ENCODE measurements at places on chromosomes 7 and 10.

DNA sequence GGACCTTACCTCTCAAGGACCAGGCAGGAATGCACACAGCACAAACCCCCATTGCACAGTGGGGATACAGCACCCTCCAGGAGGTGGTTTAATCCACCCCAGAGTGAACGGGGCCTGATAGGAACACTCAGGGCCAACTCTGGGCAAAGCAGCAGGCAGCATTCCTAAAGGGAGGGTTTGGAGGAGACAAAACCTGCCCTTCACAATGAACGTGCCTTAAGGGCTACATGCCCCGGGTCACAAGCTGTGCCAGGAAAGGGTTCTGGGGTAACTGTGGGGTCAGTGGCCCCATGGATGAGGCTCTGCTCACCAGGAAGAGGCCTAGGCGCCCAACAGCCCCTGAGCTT, 1.1 kb downstream of the GPRIN2 start:
- no peak for DNase-seq

- DNase-seq: peak; percentile 16
Measured at GRCh38 chr7:74449809-74450397, 3.8 kb upstream of the GTF2IRD1 start.

- no peak for DNase-seq
Measured at GRCh38 chr10:127392351-127393235, 156.5 kb upstream of the NPS start.

GRCh38 chr7:54485044-54485443, 57.1 kb upstream of the VSTM2A start:
- DNase-seq: no peak

GRCh38 chr10:56728349-56728748, 367.3 kb upstream of the ZWINT start:
- no peak for DNase-seq

DNA sequence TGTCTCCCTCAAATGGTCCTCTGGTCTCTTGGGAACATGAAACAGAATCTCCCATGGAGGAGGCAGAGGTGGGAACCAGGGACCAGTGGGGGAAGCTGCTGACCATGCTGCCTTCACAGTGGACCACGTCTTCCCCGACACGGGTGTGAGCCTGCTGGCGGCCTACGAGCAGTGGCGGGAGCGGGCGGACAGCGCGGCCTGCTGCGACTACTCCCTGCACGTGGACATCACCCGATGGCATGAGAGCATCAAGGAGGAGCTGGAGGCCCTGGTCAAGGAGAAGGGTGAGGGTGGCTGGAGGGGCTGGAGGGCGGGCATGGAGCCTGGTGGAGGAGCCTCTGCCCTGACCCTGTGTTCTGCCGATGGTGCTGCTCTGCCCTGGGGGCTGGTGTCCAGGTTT, 8.0 kb downstream of the DPYSL4 start:
- no peak for DNase-seq

GRCh38 chr10:69406302-69406811, 10.4 kb downstream of the TACR2 start:
- DNase-seq: no peak

DNA sequence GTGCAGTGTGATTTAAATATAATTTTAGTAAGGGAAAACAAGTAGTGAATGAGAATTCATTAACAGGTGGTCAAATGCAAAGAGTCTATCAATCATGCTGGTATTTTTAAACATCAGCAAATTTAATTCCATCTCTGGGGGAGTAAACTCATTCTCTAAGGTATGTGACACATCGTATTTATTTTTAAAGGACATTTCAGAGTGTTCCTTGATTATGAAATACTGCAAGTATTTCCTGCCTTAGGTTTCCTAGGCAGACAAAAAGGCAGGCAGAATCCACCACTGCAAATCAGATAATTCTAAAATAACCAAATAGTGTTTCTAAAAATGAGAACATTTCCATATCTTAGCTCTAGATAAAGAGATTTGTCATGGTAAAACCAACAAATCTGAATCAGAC, 193.8 kb downstream of the LRRTM3 start:
- DNase-seq: no peak

DNA sequence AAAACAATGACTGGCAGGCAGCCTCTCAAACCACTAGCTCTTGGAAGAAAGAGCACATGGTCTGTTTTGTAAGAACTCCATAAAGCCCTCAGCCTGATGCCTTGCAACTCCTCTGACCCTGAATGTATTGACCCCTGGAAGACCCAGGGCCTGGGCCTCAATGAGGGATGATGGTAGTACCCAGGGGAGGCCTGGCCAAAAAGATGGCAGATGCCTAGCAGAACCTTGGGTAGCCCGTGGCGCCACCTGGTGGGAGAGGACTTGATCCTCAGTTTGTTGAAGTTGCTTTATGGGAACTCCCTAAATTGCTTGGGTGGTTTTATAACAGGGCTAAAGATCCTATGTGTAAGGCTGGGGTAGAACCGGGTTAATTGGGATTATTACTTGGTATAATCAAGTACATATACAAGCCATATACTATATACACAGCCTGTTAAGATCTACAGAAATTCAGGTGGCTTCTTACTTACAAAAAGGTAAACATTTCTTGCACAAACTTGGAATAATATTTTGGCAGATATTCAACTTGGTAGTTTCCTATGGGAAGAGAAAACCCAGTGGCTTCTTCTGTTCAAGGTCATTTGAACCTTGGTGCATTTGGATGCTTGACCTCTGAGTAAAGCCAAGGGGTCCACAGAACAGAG, 95.8 kb upstream of the CACUL1 start:
- peak; percentile 27 for DNase-seq

DNA sequence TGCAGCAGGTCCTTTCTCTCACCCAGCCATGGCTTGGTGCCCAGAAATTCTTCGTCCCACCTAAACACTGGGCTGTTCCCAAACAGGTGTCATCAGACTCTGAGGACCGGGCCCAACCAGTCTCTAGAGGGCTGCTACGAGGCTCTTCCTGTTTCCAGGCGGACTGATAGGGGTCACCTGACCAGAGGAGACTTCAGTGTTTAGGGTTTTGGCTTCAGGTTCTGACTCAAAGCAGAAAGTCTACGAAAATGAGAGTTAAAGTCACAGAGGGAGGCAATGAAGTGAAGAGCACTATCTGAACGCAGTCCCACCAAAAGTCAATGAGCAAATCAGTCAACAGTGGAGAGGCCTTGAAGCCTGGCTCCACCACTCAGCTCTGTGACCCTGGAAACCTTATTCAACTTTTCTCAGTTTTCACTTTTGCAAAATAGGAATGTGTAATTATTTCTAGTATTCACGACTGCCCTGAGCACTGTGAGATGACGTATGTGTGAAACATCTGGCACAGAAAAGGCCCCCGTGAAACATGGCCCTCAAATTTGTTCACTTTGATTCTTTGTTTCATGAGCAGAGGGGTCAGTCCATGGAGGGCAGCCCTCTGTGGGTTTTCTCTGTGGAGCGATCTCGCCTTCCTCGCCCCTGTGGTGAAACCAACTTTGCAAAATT, 189.9 kb upstream of the PDE1C start:
- no peak for DNase-seq

DNA sequence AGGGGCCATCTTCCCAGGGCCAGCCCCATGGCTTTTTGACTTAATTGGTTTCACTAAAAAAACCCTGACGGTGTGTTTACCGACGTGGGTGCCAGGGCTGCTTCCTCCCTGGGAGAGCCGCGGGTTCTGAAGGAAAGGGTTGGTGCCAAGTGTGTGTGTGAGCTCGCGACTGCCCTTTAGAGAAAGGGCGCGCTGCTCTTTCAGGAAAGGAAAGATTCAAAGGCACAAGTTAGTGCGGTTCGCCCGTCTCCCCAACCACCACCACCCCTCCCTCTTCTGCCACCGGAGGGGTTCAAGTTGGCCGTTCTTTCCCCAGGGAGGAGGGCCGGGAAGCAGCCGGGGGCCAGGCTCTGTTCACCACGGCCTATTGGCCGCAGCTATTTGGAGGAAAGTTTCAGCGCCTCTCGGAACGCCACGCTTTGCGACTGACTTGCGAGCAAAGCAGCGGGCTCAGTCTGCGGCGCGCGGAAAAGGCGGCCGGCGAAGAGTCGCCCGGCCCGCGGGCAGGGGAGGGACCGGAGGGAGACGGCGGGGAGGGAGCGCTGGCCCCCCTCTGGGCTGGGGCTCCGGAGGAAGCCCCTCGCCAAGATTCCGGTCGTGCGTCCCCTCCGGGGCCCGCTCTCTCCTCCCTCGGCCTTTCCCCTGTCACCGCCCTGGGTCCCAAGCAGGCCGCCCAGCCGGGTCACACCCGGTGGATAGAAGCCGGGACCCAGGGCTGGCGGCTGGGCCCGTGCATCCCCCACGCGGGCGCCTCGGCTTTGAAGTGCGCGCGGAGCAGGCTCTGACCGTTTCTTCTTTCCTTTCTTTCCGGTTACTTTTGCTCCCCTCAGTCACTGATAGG, 165.9 kb upstream of the PPP1R3A start:
- DNase-seq: no peak

DNA sequence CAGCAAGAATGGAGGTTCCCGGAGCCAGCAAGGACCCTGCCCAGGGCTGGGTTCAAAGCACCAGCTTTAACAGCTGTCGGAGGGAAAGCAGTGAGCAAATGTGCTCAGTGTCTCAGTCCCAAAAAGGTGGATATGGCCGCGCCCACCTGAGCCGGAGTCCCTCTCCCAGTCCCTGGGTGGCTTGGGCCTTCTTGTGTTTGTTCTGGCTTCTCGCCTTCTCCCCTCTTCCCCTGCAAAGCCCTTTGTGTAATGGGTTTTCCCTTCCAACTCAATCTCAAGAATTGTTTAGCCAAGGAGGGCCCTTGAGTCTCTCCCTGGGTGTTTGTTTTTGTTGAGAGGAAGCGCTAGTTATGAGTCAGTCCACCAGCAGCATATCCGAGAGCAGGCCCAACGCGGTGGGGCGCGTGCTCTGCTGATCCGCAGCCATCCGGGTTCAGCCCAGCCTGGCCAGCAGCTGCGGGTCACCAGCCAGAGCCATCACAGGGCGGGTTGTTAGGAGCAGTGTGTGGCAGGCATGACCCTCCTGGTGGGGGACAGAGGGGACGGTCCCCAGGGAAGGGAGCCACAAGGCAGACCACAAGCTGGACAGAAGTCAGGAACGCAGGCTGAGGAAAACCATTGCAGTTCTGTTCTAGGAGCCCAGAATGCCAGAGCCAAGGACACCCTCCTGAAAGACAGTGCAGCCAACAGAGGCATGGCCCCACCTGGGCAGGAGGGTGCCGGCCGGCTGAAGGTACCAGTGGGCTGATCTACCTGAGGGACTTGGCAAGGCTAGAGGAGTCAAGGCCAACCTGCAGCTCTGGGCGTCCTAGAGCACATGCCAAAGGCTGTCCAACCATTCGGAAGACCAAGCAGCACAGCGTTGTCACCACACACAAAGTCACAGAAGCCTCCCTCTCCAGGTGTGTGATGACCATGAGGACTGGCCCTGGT, 21.3 kb downstream of the CALML3 start:
- no peak for DNase-seq

DNA sequence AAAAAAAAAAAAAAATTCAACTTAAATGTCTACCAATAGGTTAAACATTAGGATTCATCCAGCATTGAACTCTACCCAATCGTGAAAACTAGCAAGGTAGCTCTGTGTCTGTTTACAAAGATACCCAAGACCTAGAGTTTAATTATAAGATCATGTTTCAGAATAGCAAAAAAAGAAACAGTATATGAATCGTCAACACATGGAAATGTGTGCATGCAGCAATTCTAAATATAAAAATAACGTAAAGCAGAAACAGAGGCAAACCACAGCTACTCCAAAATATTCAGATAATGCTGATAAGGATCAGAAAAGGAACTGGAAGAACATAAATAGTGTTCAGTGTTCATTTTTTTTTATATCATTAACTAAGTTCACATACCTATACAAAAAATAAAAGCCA, 68.7 kb downstream of the AFAP1L2 start:
- DNase-seq: no peak

DNA sequence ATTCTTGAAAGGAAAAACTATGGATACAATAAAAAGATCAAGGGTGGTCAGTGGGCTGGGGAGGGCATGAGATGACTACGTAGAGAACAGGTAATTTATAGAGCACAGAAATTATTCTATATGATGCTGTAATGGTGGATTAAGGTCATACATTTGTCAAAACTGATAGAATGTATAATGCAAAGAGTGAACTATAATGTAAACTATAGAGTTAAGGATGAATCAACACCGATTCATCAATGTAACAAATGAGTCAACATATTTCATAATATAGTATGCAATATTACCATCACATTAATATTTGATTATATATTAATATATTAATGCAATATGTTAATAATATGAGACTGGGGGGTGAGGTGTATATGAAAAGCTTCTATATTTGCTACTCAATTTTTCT, 555.6 kb upstream of the POT1 start:
- DNase-seq: no peak

DNA sequence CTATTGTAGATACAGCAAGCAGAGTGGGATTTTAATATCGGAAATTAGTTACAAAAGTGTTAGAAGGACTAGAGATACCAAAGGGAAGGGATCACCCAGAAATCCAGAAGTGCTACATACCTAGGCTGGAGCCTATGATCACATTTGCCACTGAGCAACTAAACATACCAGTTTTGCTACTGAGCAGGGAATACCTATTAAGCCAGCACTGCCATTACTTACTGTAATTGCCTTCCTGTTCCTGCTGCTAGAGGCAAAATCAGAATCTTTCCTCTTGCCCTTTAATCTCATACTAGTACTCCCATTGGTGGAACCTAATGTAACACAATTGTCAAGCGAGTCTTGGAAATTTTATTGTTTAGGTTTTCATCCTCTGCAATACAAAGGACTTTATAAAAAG, 121.7 kb downstream of the ATRNL1 start:
- no peak for DNase-seq

- no peak for DNase-seq
Measured at GRCh38 chr7:13551503-13551902, 438.0 kb downstream of the ETV1 start.

- DNase-seq: no peak
Measured at GRCh38 chr7:40120020-40120419, 14.4 kb downstream of the MPLKIP start.

GRCh38 chr7:128922496-128923410, 12.2 kb upstream of the KCP start:
- DNase-seq: no peak

- DNase-seq: no peak
Measured at GRCh38 chr7:31432176-31432575, 81.7 kb upstream of the ITPRID1 start.

DNA sequence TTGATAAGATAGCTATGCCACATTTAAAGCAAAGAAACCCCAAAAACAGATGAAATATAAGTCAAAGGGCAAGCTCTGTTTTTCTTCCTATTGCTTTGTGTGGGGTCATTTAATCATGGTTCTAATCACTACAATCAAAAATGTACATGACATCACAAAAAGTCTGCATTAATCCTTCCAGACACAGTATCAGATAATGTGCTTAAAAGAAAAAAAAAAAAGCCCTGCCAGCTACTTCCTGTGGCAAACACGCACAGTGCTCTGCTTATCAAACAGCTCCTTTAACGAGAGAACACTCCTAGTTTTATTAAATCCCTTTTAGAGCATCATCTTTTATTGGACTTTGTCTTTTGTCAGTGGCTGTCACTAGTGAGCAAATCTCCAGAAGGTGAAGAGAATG, 1005.8 kb downstream of the GATA3 start:
- DNase-seq: no peak

Data from AML-193 (cell line).